ENCODE measurements at places on chromosomes 2 and 18. TPM values are rescaled to one million over a fixed set of nuclear protein-coding genes. Genes with fewer than 3 reads are reported as not detected.

The BCL11A gene
- total RNA-seq = 32.0 TPM

The IL1R2 gene
- not detected for total RNA-seq

The MATN3 gene
- total RNA-seq = 13.3 TPM

The CROCC2 gene
- not detected for total RNA-seq

The PROM2 gene
- total RNA-seq = 1.2 TPM

The MC4R gene
- total RNA-seq = not detected

The DCDC2C gene
- not detected for total RNA-seq

GRCh38 chr2:59791004-59791618 lies 762.3 kb downstream of the BCL11A start:
- H3K27ac ChIP-seq = no peak overlapping the region
- no peaks in the 10 kb centered on the region for H3K4me1 ChIP-seq
- H3K36me3 ChIP-seq = no peaks in the 10 kb centered on the region
- no peak overlapping the region for H3K4me3 ChIP-seq
- DNase-seq = no peak

DNA sequence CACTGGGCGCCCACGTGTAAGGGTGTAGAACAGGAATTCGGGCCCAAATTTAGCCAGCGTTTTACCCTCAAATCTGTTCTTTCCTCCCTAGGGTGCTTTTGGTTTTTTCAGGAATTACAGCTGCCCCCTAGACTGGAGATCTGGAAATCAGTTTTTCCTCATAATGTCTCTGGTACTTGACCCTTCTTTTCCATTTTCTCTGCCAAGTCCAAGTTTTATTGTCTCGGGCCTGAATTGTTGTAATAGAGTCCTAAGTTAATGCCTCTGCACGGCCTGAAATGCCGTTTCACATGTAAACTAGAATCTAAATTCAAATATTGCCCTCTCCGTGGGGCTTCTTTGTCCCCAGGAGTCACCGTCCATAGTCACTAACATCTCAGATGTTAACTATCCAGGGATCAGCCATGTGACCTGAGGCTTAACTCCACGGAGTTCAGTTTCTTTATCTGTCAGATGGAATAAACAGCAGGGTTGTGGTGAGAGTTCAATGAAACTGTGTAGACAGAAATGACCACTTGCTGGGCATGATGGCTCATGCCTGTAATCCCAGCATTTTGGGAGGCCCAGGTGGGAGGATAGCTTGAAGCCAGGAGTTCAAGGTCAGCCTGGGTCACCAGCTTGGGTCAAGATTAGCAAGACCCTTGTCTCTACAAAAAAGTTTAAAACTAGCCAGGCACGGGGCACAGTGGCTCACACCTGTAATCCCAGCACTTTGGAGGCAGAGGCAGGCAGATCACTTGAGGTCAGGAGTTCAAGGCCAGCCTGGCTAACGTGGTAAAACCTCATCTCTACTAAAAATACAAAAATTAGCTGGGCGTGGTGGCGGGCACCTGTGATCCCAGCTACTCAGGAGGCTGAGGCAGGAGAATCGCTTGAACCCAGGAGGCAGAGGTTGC lies 12.7 kb upstream of the CABLES1 start:
- no peaks in the 10 kb centered on the region for H3K36me3 ChIP-seq
- no peak for DNase-seq
- no peaks in the 10 kb centered on the region for H3K4me1 ChIP-seq
- H3K27ac ChIP-seq = no peak overlapping the region
- no peak overlapping the region for H3K4me3 ChIP-seq

DNA sequence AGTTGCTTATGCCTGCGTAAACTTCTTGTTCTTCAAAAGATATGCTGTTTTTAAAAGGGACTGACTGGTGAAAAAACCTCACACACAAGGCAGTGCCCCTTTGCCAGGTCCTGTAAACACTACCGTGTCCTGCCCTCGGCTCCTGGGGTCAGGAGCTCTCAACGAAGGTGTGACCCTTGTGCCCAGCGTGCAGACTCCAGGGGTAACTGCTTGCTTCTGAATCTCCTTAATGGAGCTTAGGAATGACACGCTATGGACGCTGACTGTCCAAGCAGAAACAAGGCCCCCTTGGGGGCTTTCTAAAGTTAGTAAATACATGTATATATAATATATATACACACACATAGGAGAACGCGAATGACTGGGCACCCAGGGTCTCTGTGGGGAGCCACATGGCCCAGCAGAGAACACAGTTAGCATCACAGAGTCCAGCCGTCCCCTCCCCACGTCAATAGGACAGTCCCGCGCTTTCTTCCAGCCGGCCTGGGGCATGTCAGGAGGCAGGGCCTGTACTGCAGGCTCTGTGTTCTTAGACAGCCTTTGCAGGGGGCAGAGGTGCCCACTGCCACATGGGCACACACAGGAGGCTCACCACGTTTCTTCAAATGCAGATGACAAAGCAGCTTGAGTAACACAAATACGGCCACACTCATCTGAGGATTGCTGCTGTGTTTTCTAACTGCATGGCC lies 96.1 kb downstream of the HDAC4 start:
- no peaks in the 10 kb centered on the region for H3K36me3 ChIP-seq
- no peak overlapping the region for H3K4me3 ChIP-seq
- H3K27ac ChIP-seq = no peak overlapping the region

DNA sequence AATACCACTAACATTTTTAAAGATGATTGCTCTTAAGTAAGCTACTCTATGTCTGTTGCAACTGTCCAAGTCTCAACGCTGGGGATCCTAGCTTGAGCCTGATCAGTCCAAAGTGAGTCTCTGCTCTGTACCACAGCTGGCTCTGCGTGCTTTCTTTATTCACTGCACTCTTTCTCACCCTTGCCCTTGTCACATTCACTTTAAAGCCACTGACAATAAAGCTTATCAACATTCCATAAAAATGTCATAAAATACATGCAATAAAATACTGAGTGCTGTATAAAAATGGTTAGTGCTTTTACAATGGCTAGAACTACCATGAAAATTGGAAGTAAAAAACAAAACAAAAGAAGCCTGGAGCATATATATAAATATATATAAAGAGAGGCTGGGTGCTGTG lies 45.5 kb upstream of the LRRTM4 start:
- no peak overlapping the region for H3K27ac ChIP-seq
- H3K36me3 ChIP-seq = no peaks in the 10 kb centered on the region
- H3K4me3 ChIP-seq = no peak overlapping the region

Data from astrocyte (in vitro differentiated cells and primary cell).